ENCODE measurements at places on chromosomes 7 and 10. TPM values are rescaled to one million over a fixed set of nuclear protein-coding genes. Genes with fewer than 3 reads are reported as not detected.

- peak; percentile 97 for DNase-seq
- H3K27me3 ChIP-seq: no peaks in the 10 kb centered on the region
- H3K27ac ChIP-seq: no peak overlapping the region
Observed at GRCh38 chr10:47165711-47166404, 134.1 kb upstream of the GDF10 start.

GRCh38 chr10:127832501-127832900, 60.2 kb downstream of the CLRN3 start:
- H3K4me3 ChIP-seq: no peak overlapping the region
- H3K27ac ChIP-seq: no peak overlapping the region
- H3K27me3 ChIP-seq: no peaks in the 10 kb centered on the region
- no peaks in the 10 kb centered on the region for H3K36me3 ChIP-seq
- H3K4me1 ChIP-seq: no peaks in the 10 kb centered on the region

GRCh38 chr10:91610444-91610843, 22.4 kb downstream of the PPP1R3C start:
- no peak overlapping the region for H3K4me3 ChIP-seq
- H3K4me1 ChIP-seq: peaks cover 62% of the 10 kb centered on the region
- no peaks in the 10 kb centered on the region for H3K27me3 ChIP-seq
- H3K27ac ChIP-seq: peak overlapping the region; percentile 100

DNA sequence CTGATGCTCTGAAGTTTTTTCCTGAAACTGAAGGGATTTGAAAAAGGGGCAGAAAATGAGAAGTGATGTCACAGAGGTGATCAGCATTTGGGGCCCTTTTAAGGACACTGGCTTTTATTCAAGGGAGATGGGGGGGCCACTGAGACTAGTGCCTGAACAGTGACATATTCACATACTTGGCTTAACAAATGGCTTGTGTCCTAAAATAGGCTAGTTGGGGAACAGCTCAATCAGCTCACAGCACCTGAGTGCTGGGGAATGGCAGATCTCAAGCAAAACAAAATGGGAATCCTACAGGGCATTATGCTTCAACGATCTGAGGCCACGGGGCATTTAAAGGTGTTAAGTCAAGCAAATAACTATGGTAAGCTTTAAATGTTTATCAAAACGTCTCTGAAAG, 90.1 kb downstream of the UBE2H start:
- peaks cover 62% of the 10 kb centered on the region for H3K4me1 ChIP-seq
- DNase-seq: peak; percentile 26
- H3K27me3 ChIP-seq: no peaks in the 10 kb centered on the region
- no peaks in the 10 kb centered on the region for H3K36me3 ChIP-seq
- no peak overlapping the region for H3K4me3 ChIP-seq

Gene CDCA7L
- 61.1 TPM for total RNA-seq

Gene IDI2
- not detected for total RNA-seq

Gene MMD2
- total RNA-seq: not detected

- no peaks in the 10 kb centered on the region for H3K36me3 ChIP-seq
- H3K4me3 ChIP-seq: no peak overlapping the region
- DNase-seq: no peak
- no peak overlapping the region for H3K27ac ChIP-seq
Observed at GRCh38 chr7:33299425-33299824, 170.1 kb downstream of the BBS9 start.

GRCh38 chr7:5425507-5426225, 2.0 kb upstream of the TNRC18 start:
- H3K4me1 ChIP-seq: peaks cover 12% of the 10 kb centered on the region
- H3K27ac ChIP-seq: peak overlapping the region; percentile 99
- peak; percentile 90 for DNase-seq

GRCh38 chr7:22591271-22591670, 91.3 kb upstream of the STEAP1B start:
- DNase-seq: no peak
- no peaks in the 10 kb centered on the region for H3K27me3 ChIP-seq
- no peak overlapping the region for H3K4me3 ChIP-seq
- no peak overlapping the region for H3K27ac ChIP-seq

DNA sequence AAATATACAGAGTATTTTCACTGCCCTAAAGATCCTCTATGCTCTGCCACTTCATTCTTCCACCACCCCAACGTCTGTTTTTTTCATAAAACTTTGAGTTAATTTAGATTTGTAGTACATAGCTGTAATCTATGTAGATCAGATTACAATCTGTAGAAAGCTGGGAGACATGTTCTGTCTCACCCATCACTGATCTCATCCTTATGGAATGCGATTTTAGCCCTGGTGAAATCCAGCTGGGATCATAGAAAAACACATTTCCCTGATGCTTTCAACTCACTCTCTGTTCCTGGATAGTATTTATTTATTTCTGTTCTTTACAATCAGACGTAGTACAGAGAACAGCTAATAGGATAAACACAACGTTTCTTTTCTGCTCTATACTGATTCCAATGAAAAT, 521.0 kb downstream of the KIF20B start:
- no peak overlapping the region for H3K4me3 ChIP-seq
- peak; percentile 60 for DNase-seq
- no peaks in the 10 kb centered on the region for H3K27me3 ChIP-seq
- no peaks in the 10 kb centered on the region for H3K4me1 ChIP-seq

GRCh38 chr10:3467052-3467951, 294.7 kb upstream of the PITRM1 start:
- H3K4me3 ChIP-seq: no peak overlapping the region
- no peak for DNase-seq
- H3K27ac ChIP-seq: no peak overlapping the region
- no peaks in the 10 kb centered on the region for H3K27me3 ChIP-seq

Gene ARHGAP22
- total RNA-seq: 4.9 TPM

DNA sequence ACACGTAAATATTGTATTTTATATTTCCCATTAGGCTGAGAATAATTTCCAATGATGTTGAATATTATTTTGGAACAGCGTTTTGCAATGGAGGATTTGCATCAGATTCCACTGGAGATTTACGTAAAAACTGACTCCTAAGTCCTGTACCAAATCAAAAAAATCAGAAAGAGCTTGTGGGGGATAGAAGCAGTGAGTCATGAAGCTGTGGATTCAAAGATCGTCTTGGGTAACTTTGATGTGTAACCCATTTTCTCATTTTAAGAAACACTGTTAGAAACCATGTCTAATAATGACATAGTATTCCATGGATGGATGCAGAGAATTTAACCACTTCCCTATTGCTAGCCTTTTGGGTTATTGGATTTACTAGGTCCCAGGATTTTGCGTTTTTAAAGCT, 158.6 kb downstream of the INHBA start:
- no peak overlapping the region for H3K27ac ChIP-seq
- H3K4me1 ChIP-seq: no peaks in the 10 kb centered on the region
- H3K36me3 ChIP-seq: no peaks in the 10 kb centered on the region
- no peaks in the 10 kb centered on the region for H3K27me3 ChIP-seq

Gene LHFPL3
- total RNA-seq: not detected

- no peaks in the 10 kb centered on the region for H3K4me1 ChIP-seq
- H3K4me3 ChIP-seq: no peak overlapping the region
- no peak overlapping the region for H3K27ac ChIP-seq
- DNase-seq: no peak
- peaks cover 43% of the 10 kb centered on the region for H3K36me3 ChIP-seq
Observed at GRCh38 chr7:102398543-102398942, 2.4 kb downstream of the PRKRIP1 start.

DNA sequence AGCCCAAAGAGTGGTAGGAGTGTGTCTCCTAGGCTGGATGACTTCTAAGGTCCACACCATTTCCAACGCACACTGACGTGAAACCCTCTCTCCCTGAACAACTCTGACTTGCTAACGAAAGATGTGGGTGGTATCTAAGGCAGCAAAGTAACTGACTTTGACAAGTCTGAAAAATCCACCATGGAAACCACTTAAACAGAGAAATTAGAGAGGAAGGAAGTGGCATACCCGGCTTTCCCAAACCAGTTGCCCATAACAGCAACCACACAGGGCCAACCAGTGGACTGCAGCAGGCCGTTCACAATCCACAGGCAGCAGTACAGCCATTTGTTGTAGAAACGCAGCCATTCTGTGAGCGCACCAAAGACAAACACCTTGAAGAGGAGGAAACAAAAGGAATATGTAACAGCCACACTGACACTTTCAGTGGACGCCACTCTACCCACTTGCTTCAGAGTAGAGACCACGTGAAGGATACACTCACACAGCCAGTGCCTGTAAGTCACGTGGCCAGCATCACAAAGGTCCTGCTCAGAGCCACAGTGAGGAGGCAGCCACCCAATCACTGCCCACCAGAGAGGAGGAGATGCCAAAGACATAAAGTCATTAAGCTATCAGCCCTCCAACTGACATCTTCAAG, 39.8 kb downstream of the SLC37A3 start:
- H3K4me1 ChIP-seq: no peaks in the 10 kb centered on the region
- DNase-seq: no peak
- no peak overlapping the region for H3K4me3 ChIP-seq
- no peak overlapping the region for H3K27ac ChIP-seq
- no peaks in the 10 kb centered on the region for H3K27me3 ChIP-seq

- peak overlapping the region; percentile 6 for H3K4me3 ChIP-seq
- peaks cover 100% of the 10 kb centered on the region for H3K27me3 ChIP-seq
- DNase-seq: no peak
- H3K27ac ChIP-seq: no peak overlapping the region
- H3K4me1 ChIP-seq: peaks cover 14% of the 10 kb centered on the region
Observed at GRCh38 chr10:101230183-101230917, 1.1 kb upstream of the LBX1 start.

GRCh38 chr7:112449353-112449752, 907 bp upstream of the IFRD1 start:
- no peak overlapping the region for H3K27ac ChIP-seq
- H3K4me3 ChIP-seq: peak overlapping the region; percentile 93
- peaks cover 7% of the 10 kb centered on the region for H3K4me1 ChIP-seq
- H3K36me3 ChIP-seq: no peaks in the 10 kb centered on the region

DNA sequence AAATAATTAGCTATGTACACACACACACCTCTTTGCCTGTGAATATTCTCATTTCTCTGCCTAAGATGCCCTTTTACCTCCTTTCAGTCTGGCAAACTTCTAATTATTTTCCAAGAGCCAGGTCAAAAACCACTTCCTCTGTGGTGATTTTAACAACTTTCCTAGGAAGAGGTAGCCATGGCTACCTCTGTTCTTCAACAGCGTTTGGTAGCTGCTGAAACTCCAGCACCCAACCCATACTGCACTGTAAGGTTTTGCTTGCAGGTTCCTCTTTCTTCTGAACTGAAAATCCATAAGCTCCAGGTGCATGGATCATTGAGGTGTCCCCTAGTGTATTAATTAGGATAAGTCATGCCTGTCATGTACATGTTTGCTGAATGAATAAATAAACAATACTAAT, 25.6 kb downstream of the NRCAM start:
- no peak overlapping the region for H3K27ac ChIP-seq
- no peaks in the 10 kb centered on the region for H3K36me3 ChIP-seq
- no peaks in the 10 kb centered on the region for H3K4me1 ChIP-seq
- no peak overlapping the region for H3K4me3 ChIP-seq
- DNase-seq: no peak

Gene SAMD9L
- not detected for total RNA-seq

GRCh38 chr10:110779489-110779888, 92.2 kb upstream of the PDCD4 start:
- no peaks in the 10 kb centered on the region for H3K27me3 ChIP-seq
- H3K4me3 ChIP-seq: no peak overlapping the region
- peaks cover 15% of the 10 kb centered on the region for H3K4me1 ChIP-seq
- no peak for DNase-seq
- H3K27ac ChIP-seq: no peak overlapping the region

Gene TRPV5
- total RNA-seq: not detected

GRCh38 chr7:21128062-21128817, 299.6 kb upstream of the SP4 start:
- no peak overlapping the region for H3K4me3 ChIP-seq
- no peaks in the 10 kb centered on the region for H3K4me1 ChIP-seq
- no peaks in the 10 kb centered on the region for H3K36me3 ChIP-seq
- no peaks in the 10 kb centered on the region for H3K27me3 ChIP-seq
- no peak overlapping the region for H3K27ac ChIP-seq

DNA sequence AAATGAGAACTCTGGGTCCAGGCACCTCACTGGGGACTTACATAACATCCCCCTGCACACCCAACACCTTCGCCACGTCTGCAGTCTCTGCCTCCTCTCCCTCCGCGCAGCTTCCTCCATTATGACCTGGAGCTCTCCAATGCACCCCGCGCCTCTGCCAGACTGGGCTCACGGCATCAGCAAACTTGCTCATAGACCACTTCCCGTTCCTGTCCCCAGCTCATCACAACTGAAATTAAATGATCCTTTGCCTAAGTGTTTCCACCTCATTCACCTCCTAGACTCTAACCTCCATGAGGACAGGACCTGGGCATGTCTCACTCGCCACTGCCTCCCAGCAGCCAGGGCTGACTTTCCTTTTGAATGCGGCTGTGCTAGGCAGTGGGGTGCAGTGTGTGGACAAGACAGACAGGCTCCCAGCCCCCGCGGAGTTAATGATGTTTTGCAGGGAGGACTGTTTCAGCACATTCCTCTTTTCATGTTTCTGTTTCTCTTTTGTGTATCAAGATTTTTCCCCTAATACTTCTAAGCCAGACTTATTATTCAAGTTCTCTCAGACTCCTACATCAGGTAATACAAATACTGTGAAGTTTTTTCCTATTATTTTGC, 18.8 kb downstream of the CHST15 start:
- no peak overlapping the region for H3K27ac ChIP-seq
- H3K27me3 ChIP-seq: no peaks in the 10 kb centered on the region
- H3K4me1 ChIP-seq: no peaks in the 10 kb centered on the region
- H3K4me3 ChIP-seq: no peak overlapping the region

DNA sequence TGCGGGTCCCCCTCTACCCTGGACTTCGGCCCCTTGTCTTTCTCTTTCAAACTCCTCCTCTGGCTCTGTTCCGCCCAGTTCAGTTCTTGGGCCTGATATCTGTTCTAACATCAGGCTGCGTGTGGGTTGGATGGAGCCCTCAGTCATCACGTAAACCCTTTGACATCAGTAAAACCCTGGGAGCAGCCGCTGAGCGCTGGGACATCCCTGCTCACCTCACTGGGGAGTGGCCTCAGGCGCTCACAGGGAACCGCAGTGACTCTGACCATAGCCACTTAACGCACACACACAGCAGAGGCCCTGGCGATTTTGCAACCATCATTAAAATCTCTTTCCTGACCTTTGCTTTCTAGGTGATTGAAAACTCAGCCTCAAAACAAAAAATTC, 113.3 kb downstream of the CYTH3 start:
- H3K4me3 ChIP-seq: no peak overlapping the region
- H3K27ac ChIP-seq: peak overlapping the region; percentile 69
- no peak for DNase-seq
- H3K36me3 ChIP-seq: peaks cover 54% of the 10 kb centered on the region

DNA sequence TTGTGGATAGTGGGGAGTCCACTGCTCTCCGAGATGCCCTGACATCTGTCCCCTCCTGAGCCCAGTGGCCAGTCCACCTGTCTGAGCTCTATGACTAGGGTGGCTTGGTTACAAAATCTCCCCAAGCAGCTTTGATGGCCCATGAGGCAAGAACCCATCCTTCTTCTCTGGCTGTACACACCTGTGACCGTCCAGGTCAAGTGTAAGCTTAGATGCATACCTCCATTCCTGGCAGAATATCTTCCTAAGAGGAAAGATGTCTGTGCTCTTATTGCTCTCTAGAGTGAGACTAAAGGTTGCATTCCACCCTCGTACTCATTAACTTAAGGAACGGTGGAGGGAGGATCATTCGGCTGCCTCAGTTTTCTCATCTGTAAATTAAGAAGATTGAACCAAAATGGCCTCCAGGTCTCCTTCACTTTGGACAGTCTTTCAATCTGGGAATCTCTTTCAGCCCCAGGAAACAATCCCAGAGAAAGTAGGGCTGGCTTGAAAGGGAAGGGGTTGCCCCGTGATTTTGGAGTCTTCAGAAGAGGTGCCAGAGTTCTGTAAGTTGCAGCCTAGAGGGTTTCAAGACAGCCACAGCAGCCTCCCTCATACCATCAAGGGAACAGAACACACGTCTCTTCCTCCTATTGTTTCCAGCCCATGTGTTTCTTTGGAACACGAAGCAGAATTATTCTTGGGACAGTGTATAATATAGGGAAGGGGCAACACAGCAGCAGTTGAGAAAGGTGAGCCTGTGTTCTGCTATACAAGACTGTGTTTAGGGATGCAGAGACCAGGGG, 5.5 kb downstream of the HOXA4 start:
- H3K27me3 ChIP-seq: peaks cover 100% of the 10 kb centered on the region
- no peaks in the 10 kb centered on the region for H3K4me1 ChIP-seq
- no peak overlapping the region for H3K4me3 ChIP-seq
